ENCODE measurements at places on chromosomes 3 and 15. TPM values are rescaled to one million over a fixed set of nuclear protein-coding genes. Genes with fewer than 3 reads are reported as not detected.

DNA sequence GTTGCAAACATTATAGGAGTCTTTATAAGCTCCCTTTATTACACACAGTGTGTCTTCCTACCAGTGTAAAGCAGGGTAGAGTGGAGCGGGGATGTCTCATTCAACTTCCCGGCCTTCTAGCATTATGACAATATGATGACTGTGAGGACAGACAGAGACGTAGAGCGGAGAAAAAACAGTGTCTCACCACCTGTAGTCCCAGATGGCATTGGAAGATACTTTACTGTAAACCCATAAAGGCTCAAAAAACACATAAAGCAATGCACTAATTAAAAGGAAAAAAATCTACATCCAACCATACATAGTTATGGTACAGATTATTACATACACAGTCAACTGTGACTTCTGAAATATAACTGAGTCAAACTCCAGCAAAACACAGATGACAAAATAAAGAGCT lies 383.7 kb downstream of the MAGI1 start:
- H3K27me3 ChIP-seq: no peaks in the 10 kb centered on the region
- H3K4me3 ChIP-seq: no peak overlapping the region
- no peak for DNase-seq
- H3K36me3 ChIP-seq: no peaks in the 10 kb centered on the region

GRCh38 chr3:123275691-123276090 lies 73.9 kb downstream of the SEC22A start:
- no peak overlapping the region for H3K27ac ChIP-seq
- H3K36me3 ChIP-seq: no peaks in the 10 kb centered on the region
- no peak overlapping the region for H3K4me3 ChIP-seq
- no peaks in the 10 kb centered on the region for H3K27me3 ChIP-seq
- H3K4me1 ChIP-seq: peaks cover 15% of the 10 kb centered on the region

- H3K4me1 ChIP-seq: peaks cover 17% of the 10 kb centered on the region
- H3K4me3 ChIP-seq: no peak overlapping the region
- no peaks in the 10 kb centered on the region for H3K27me3 ChIP-seq
These were observed 68.1 kb upstream of the CGNL1 start for GRCh38 chr15:57308170-57308545.

DNA sequence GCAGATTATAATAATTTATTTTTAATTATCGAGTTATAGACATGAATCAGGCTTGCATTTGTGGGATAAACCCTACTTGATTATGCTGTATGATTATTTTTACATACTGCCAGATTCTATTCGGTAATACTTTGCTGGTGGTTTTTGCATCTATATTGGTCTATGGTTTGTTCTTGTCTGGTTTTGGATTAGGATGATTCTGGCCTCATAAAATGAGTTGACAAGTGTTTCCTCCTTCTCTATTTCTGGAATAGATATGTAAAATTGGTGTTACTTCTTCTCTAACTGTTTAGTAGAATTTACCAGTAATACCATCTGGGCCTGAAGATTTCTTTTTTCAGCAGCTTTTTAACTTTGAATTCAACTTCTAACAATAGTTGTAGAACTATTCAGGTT lies 33.0 kb upstream of the ACKR4 start:
- H3K36me3 ChIP-seq: peaks cover 6% of the 10 kb centered on the region
- H3K4me3 ChIP-seq: no peak overlapping the region
- H3K27me3 ChIP-seq: no peaks in the 10 kb centered on the region
- no peak for DNase-seq
- H3K27ac ChIP-seq: no peak overlapping the region

GRCh38 chr3:10157031-10157430 lies 7.7 kb upstream of the IRAK2 start:
- H3K4me1 ChIP-seq: no peaks in the 10 kb centered on the region
- H3K27ac ChIP-seq: no peak overlapping the region
- no peak for DNase-seq
- peaks cover 13% of the 10 kb centered on the region for H3K36me3 ChIP-seq
- H3K4me3 ChIP-seq: no peak overlapping the region
- H3K27me3 ChIP-seq: no peaks in the 10 kb centered on the region

GRCh38 chr3:194080913-194081800 lies 54.8 kb upstream of the HES1 start:
- no peaks in the 10 kb centered on the region for H3K36me3 ChIP-seq
- no peak overlapping the region for H3K4me3 ChIP-seq
- H3K4me1 ChIP-seq: no peaks in the 10 kb centered on the region
- no peaks in the 10 kb centered on the region for H3K27me3 ChIP-seq
- no peak overlapping the region for H3K27ac ChIP-seq

GRCh38 chr3:134111616-134112015 lies 81.9 kb upstream of the SLCO2A1 start:
- no peak overlapping the region for H3K27ac ChIP-seq
- H3K4me1 ChIP-seq: no peaks in the 10 kb centered on the region
- H3K36me3 ChIP-seq: no peaks in the 10 kb centered on the region
- no peak overlapping the region for H3K4me3 ChIP-seq
- H3K27me3 ChIP-seq: no peaks in the 10 kb centered on the region

- H3K36me3 ChIP-seq: no peaks in the 10 kb centered on the region
- H3K4me3 ChIP-seq: no peak within 1 kb of the TSS
- no peak within 1 kb of the TSS for H3K27ac ChIP-seq
- no peak for DNase-seq
- no peaks in the 10 kb centered on the region for H3K27me3 ChIP-seq
These were observed at the start of gene PRR23B for GRCh38 chr3:139020868-139021234. Gene PRR23B (minus strand): TSS chr3:139020926. CDS start chr3:139020661, 265 bp downstream.

- H3K36me3 ChIP-seq: no peaks in the 10 kb centered on the region
- H3K4me3 ChIP-seq: no peak overlapping the region
- no peaks in the 10 kb centered on the region for H3K4me1 ChIP-seq
- H3K27ac ChIP-seq: no peak overlapping the region
- no peaks in the 10 kb centered on the region for H3K27me3 ChIP-seq
- DNase-seq: no peak
These were observed 61.6 kb downstream of the GLCE start for GRCh38 chr15:69222002-69222474.

DNA sequence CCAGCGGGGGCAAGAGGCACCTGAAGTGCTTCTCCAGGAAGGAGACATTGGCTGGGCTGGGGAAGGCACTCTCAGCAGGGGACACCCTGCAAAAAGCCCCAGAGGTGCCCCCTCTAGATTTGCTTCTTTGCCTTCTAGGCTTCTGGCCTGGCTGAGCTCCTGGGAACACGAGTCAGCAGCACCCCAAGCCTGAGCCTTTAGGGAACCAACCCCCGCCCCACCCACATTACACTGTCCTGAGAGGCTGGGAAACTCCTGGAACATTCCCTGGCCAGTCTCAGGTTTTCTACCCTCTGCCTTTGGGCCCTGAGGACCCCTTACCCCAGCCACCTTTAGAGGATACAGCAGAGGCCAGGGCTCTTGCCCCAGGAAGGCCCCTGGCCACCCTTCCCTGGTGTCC lies 108.4 kb upstream of the LINGO1 start:
- no peaks in the 10 kb centered on the region for H3K4me1 ChIP-seq
- no peak for DNase-seq
- H3K36me3 ChIP-seq: no peaks in the 10 kb centered on the region

GRCh38 chr15:96392380-96393208 lies 62.1 kb downstream of the NR2F2 start:
- no peak overlapping the region for H3K27ac ChIP-seq
- no peaks in the 10 kb centered on the region for H3K36me3 ChIP-seq
- H3K27me3 ChIP-seq: no peaks in the 10 kb centered on the region
- no peak overlapping the region for H3K4me3 ChIP-seq
- DNase-seq: no peak

DNA sequence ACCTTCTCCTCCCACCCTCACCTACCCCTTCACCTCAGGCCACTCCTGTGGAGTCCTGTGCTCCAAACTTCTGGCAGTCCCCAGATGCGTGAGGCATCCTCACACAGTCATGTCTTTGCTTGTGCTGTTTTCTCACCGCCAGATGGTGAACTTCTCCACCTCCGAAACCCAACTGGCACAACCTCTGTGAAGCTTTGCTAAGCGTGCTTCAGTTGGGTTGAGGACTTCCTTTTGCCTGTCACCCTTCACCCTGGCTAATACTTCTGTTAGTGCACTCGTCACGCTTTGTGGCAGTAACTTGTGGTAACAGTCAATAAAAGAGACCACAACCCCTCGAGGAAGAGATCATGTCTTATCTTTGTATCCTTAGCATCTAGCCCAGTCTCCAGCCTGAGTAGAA lies 42.0 kb upstream of the SKOR1 start:
- H3K4me1 ChIP-seq: no peaks in the 10 kb centered on the region
- H3K27ac ChIP-seq: no peak overlapping the region
- DNase-seq: no peak
- H3K36me3 ChIP-seq: peaks cover 3% of the 10 kb centered on the region

DNA sequence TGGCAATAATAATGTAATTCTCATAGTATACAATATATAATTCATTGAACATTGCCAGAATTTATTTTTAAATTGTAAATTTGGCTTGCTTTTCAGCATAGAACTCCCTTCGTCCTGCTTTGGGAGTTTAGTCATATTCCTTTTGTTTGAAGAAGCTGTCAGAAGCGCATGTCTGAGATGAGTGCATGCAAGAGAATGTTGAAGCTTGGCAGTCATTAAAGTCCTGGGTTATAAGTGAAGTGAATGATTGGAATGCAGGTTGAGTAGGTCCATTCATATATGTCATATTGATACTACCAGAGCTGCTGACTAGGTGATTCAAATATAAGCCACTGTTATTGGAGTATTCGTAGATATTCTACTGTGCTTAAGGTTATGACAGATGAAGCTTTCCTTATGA lies 243.6 kb upstream of the MDFIC2 start:
- H3K27ac ChIP-seq: no peak overlapping the region
- H3K27me3 ChIP-seq: no peaks in the 10 kb centered on the region
- H3K4me3 ChIP-seq: no peak overlapping the region
- no peaks in the 10 kb centered on the region for H3K36me3 ChIP-seq
- H3K4me1 ChIP-seq: no peaks in the 10 kb centered on the region
- no peak for DNase-seq

GRCh38 chr15:31407851-31408250 lies 81.2 kb downstream of the KLF13 start:
- no peak for DNase-seq
- H3K27ac ChIP-seq: no peak overlapping the region
- H3K4me3 ChIP-seq: no peak overlapping the region

GRCh38 chr3:185490241-185490640 lies 8.6 kb downstream of the TMEM41A start:
- peaks cover 50% of the 10 kb centered on the region for H3K36me3 ChIP-seq
- DNase-seq: no peak
- no peak overlapping the region for H3K4me3 ChIP-seq
- H3K27me3 ChIP-seq: no peaks in the 10 kb centered on the region
- H3K4me1 ChIP-seq: no peaks in the 10 kb centered on the region

DNA sequence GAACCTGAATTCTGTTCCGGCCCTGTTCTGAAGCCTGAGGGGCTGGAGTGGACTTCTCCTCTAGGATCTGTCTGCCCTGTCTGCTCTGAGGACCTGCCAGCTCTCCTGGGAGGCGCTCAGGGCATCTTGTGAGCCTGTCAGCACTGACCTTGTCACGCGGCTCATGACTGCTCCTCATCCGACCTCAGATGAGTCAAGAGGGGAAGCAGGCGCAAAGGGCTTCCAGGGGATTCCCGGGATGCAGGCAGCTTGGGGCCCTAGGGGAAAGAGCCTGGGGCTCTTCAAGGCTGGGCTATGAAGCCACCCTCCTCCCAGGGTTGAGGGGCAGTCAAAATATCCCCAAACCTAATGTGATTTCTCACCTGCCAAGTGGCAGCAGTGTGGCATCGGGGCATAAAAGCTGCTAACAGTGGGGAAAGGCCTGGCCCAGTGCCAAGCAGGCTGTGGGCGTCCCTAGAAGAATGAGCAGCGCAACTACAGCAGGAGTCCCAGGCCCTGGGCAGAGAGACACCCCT lies 27.6 kb upstream of the ANKDD1A start:
- peak overlapping the region; percentile 61 for H3K27ac ChIP-seq
- H3K4me1 ChIP-seq: no peaks in the 10 kb centered on the region
- no peak overlapping the region for H3K4me3 ChIP-seq

GRCh38 chr3:134859341-134859740 lies 64.3 kb downstream of the EPHB1 start:
- H3K4me3 ChIP-seq: no peak overlapping the region
- H3K4me1 ChIP-seq: no peaks in the 10 kb centered on the region
- H3K27me3 ChIP-seq: no peaks in the 10 kb centered on the region
- H3K27ac ChIP-seq: no peak overlapping the region
- no peak for DNase-seq

DNA sequence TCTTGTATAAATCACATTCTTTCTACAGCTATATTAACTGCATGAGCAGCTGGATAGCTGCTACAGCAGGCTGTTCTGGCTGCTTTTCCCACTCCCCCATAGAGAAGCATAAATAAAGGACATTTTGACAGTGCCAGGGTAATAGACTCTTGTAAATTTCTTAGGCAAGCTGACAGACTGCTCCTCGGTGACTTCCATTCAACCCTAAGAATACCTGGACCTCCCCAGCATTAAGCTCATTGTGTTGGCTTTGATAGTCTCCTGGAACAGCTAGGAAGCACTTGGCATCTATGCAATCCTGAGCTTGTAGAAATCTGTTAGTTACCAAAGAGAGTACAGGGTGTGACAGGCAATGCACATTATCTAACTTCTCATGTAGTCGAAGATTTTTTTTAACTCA lies 475.4 kb downstream of the AGBL1 start:
- no peaks in the 10 kb centered on the region for H3K36me3 ChIP-seq
- H3K27me3 ChIP-seq: no peaks in the 10 kb centered on the region
- H3K4me1 ChIP-seq: no peaks in the 10 kb centered on the region
- H3K4me3 ChIP-seq: no peak overlapping the region
- no peak overlapping the region for H3K27ac ChIP-seq

DNA sequence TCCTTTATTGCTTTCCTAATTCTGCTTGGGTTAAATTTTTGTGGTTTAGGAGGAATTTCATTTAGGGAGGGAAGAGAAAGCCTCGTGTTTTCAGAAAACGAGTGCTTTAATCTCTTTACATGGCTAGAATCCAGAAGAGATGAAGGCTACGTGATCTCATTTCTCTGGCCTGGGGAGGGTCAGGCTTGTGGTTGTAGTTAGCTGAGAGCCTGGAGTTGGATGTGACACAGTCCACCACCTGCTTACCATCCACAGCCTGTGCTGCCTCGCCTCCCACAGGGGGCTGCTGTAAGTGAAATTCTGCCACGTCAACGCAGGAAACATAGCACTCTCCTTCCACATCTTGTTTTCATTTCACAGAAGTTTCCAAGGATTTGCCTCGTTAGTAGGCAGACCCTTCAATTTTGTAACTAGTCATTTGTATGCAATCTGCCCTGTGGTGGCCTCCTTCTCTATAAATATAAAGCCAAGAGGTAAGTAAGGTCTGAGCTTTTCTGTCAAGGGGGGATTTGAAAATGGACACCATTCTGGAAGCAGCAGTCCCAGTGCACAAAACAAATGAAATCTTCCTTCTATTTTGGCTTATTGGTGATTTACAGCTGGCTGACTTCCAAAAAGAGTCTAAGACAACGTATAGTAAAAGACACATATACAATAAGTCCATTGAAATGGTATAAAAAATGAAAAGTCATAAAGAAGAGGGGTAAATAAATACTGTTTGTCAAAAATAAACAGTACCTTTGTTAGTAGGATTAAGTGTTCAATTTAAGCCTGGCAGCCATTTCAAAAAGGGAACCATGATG lies 3.4 kb downstream of the GXYLT2 start:
- DNase-seq: peak; percentile 73
- no peaks in the 10 kb centered on the region for H3K4me1 ChIP-seq
- no peaks in the 10 kb centered on the region for H3K27me3 ChIP-seq
- no peaks in the 10 kb centered on the region for H3K36me3 ChIP-seq
- H3K27ac ChIP-seq: peak overlapping the region; percentile 84
- H3K4me3 ChIP-seq: no peak overlapping the region

WDR72 gene
- total RNA-seq: not detected

PRRT3 gene
- total RNA-seq: 1.9 TPM

C3orf85 gene
- total RNA-seq: not detected

FGF12 gene
- 218 TPM for total RNA-seq

SNTN gene
- not detected for total RNA-seq

ACTC1 gene
- 8,662 TPM for total RNA-seq

TIMMDC1 gene
- 79.9 TPM for total RNA-seq

SERPINI1 gene
- total RNA-seq: 3.8 TPM

KIF7 gene
- total RNA-seq: 2.9 TPM

SPCS1 gene
- 328 TPM for total RNA-seq

RAB6B gene
- total RNA-seq: 9.5 TPM

SHF gene
- total RNA-seq: 4.7 TPM
